Subcutaneous preadipocyte (primary cell): ENCODE measurements at places on chromosomes 7 and 10. TPM values are rescaled to one million over a fixed set of nuclear protein-coding genes. Genes with fewer than 3 reads are reported as not detected.

CPA4 gene
- total RNA-seq, result under 0.01 and 1.6 TPM in 2 replicates

EN2 gene
- not detected in 2 replicates for total RNA-seq

NEBL gene
- 0.20 and 1.1 TPM in 2 replicates for total RNA-seq

ZP3 gene
- total RNA-seq, result 1.4 and 1.8 TPM in 2 replicates

ASZ1 gene
- not detected in 2 replicates for total RNA-seq

AKR1C2 gene
- 93.0 and 97.0 TPM in 2 replicates for total RNA-seq

GPR26 gene
- not detected in 2 replicates for total RNA-seq

INHBA gene
- total RNA-seq, result 1.5 and 2.5 TPM in 2 replicates

TRDMT1 gene
- 7.3 and 8.8 TPM in 2 replicates for total RNA-seq

ABCB1 gene
- 0.20 TPM in 1 of 2 replicates, not detected in the other for total RNA-seq
